ENCODE measurements at places on chromosomes 16 and 17. TPM values are rescaled to one million over a fixed set of nuclear protein-coding genes. Genes with fewer than 3 reads are reported as not detected.

Gene VWA3A
- polyA plus RNA-seq = not detected

Gene CDH1
- polyA plus RNA-seq = not detected

GRCh38 chr17:3536716-3537115, 20.9 kb downstream of the TRPV3 start:
- H3K36me3 ChIP-seq = no peaks in the 10 kb centered on the region
- no peak for DNase-seq
- peaks cover 13% of the 10 kb centered on the region for H3K4me1 ChIP-seq
- H3K27me3 ChIP-seq = peaks cover 9% of the 10 kb centered on the region

Gene KIFC3
- polyA plus RNA-seq = not detected

- no peaks in the 10 kb centered on the region for H3K36me3 ChIP-seq
- DNase-seq = no peak
- no peak overlapping the region for H3K27ac ChIP-seq
- peaks cover 9% of the 10 kb centered on the region for H3K27me3 ChIP-seq
- H3K4me3 ChIP-seq = no peak overlapping the region
- H3K4me1 ChIP-seq = peaks cover 3% of the 10 kb centered on the region
Observed at GRCh38 chr16:85293904-85294642, 181.8 kb upstream of the CIBAR2 start.

Gene FAM20A
- polyA plus RNA-seq = 0.13 TPM

Gene TVP23A
- 0.55 TPM for polyA plus RNA-seq

Gene PRDM7
- polyA plus RNA-seq = not detected

Gene KCNH4
- polyA plus RNA-seq = 0.09 TPM

Gene MT1F
- polyA plus RNA-seq = 4.7 TPM

GRCh38 chr17:57739402-57740234, 5.5 kb downstream of the CCDC182 start:
- no peak overlapping the region for H3K4me3 ChIP-seq
- no peaks in the 10 kb centered on the region for H3K36me3 ChIP-seq
- no peak for DNase-seq
- H3K27me3 ChIP-seq = no peaks in the 10 kb centered on the region

Gene KRTAP4-9
- polyA plus RNA-seq = not detected

Gene CCL4L2
- not detected for polyA plus RNA-seq

DNA sequence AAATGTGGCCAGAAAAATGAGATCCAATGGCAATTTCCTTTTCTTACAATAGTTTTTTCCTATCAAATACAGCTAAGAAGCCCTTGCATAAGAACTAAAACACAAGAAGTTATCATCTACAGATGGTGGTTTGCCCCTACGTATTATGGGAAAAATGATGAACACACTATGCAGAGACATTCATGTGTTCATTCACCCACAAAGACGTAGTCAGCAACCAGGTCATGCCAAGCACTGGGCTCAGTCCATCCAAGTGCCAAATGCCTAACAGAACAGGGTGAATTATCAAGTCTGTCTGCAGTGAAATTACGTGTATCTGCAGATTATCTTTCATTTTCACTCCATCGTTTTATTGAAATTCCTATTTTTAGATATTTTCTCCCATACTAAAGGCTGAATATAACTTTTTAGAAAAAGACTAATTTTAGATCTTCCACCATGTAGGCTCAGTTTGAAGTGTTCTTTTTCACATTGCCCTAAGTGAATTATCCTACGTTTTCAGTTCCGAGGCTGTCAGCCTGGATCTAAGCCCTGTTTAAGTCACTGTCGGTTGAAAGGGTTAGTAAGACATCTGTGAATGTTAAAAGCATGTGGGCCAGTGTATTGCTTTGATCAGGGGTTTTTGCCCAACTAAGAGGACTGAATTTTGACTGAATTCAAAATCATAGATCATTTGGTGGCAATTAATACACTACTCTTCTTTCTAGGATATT, 78.1 kb upstream of the DHX40 start:
- DNase-seq = no peak
- H3K27me3 ChIP-seq = peaks cover 10% of the 10 kb centered on the region
- no peaks in the 10 kb centered on the region for H3K4me1 ChIP-seq

DNA sequence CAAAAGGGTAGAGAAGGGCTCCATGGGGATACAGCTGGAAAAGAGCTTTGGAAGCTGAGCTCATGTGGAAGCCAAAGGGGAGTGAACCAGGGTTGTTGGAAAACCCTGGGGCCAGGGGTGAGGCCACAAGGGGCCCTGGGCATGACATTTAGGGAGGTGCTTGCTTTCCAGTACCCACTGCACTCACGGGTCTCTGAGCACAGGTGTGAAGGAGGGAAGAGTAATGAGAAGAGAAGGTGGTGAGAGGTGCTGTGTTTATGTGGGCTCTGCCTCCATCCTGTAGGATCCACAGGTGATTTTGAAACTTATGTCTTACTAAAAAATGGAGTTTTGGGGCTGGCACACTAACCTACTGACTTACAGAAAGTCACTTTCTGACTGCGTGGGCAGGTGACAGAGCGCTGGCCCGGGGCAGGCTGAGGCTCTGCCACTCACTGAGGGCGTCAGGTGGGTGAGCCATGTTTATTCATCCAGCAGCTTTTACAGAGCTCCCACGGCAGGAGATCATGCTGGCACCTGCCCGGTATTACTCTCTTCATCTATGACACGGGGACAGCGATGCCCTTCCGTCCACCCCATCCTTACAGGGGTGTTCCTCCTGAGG, 18.9 kb downstream of the KSR1 start:
- H3K4me3 ChIP-seq = no peak overlapping the region
- DNase-seq = no peak
- H3K36me3 ChIP-seq = no peaks in the 10 kb centered on the region

DNA sequence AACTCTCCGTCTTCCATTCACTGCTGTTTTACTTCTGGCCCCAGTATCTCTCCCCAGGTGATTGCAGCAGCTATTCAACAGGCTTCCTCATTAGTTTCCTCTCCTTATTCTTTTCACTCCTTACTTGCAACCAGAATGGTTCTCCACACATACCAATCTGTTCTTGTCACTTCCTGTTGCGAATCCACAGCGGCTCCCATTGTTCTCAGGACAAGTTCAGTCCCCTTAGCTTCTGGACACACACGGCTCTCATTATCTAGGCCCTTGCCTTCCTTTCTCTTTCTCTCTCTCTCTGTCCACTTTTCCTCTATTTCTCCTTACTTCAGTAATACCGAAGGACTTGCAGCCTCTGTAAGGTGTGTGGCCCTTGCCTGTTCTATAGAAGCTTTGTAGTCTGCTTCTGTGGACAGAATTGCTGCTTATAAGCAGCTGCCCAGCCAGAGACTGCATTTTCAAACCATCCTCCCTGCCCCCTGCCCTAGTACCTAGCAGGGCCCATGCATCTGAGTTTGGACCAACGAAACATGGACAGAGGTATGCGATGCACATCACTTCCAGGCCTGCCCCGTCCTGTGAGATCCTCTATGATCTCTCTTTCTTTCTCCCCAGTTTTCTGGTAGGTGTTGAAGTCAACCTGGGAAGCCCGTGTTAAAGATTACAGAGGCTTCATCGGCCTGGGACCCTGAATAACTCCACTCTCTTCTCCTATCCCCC, 45.7 kb downstream of the VAT1L start:
- H3K4me3 ChIP-seq = no peak overlapping the region
- no peaks in the 10 kb centered on the region for H3K27me3 ChIP-seq
- H3K4me1 ChIP-seq = no peaks in the 10 kb centered on the region

Gene HASPIN
- 0.99 TPM for polyA plus RNA-seq

All from naive B cell (primary cell).